ENCODE measurements at places on chromosomes 2 and 18.

- no peak for DNase-seq
Measured at GRCh38 chr2:33250417-33251029, 225.9 kb upstream of the RASGRP3 start.

DNA sequence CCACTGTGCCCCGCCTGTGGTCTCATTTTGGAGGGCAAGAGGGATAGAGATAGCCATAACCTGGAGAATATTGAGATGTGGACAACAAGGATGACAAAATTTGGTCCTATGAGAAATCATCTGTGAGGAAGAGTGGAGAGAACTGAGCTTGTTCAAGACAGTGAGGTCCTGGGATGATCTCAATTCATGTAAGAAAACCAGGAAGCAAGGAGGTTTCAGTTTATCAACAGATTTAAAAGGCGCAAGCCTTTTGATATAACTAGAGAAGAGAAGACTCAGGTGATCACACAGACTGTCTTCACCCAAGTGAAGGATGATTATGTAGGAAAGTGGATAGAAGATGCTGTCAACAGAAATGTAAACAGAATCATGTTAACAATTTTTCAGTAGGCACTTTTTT, 39.1 kb downstream of the PCBP1 start:
- no peak for DNase-seq

DNA sequence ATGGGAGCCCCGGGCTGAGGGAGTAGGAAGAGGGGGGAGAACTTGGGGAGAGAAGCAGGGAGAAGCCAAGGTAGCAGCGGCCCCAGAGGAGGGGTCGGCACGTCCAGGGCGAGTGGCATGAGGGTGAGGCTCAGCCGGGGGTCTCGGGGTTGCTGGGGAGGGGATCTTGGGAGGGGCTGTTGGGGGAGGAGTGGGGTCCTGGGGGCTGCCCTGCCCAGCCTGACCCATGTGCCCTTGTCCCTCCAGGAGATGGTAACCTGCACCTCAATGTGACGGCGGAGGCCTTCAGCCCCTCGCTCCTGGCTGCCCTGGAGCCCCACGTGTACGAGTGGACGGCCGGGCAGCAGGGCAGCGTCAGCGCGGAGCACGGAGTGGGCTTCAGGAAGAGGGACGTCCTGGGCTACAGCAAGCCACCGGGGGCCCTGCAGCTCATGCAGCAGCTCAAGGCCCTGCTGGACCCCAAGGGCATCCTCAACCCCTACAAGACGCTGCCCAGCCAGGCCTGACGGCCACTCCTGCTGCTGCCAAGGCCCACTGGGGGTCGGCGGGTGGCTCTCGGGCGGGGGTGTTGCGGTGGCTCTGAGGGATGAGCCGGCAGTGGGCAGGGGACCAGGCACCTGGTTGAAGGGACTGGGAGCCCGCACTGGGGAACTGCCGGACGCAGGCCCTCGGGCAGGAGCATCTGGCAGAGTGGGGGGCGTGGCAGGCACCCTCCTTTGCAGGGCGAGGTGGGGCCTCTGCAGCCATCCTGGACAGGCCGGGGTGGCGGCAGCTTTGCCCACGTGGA, 9.0 kb upstream of the GAL3ST2 start:
- DNase-seq, result no peak

DNA sequence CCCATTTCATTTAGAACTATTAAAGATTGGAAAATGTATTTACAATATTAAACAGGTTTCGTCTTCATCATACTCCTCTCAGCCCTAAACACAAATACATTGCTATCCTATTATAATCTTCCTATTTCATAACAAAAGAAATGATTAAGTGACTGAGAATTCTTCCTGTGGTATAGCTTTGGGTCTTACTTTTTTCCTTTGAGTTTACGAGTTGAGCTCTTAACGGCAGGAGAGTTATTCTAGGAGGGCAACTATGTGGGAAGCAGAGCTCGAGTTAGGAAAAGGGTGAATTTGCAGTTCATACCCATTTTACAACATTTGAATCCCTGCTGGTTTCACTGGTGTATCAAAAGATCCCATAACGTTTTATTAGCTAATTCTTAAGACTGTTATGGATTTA, 105.0 kb downstream of the FIGN start:
- no peak for DNase-seq

DNA sequence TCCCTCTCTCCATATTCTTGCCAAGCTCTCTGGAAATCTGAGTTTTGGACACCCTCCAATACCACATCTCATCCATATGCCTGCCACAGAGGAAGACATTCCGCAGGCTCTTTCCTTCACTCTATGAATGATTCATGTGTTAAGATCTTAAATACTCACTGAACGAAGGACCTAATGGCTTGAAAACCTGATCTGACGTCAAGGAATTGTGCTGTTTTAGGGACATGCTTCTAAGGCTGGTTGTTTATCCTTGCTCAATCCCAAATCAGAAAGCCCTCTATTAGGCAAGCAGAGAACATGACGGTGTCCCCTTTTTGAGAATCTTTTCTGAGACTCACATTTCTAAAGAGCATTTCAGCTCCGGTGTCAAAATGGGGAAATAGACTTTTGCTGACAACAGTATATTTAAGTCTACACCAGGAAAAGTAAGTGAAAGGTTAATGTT, 83.7 kb upstream of the GALNT5 start:
- no peak for DNase-seq

GRCh38 chr2:28982381-28982950, 1.4 kb downstream of the TOGARAM2 start:
- DNase-seq, result no peak

GRCh38 chr2:178482437-178482836, 2.2 kb downstream of the PLEKHA3 start:
- no peak for DNase-seq

GRCh38 chr2:216315802-216316603, 56.3 kb downstream of the MARCHF4 start:
- no peak for DNase-seq

- DNase-seq, result no peak
Measured at GRCh38 chr2:119248751-119249150, 25.1 kb downstream of the STEAP3 start.

All from activated naive CD8-positive, alpha-beta T cell treated with anti-CD3 and anti-CD28 coated beads, Interleukin-2, amount 50 U/mL, for 16 hours (primary cell).